Right ventricle myocardium inferior (tissue), 1 donor: ENCODE measurements at places on chromosomes 3 and 15. TPM values are rescaled to one million over a fixed set of nuclear protein-coding genes. Genes with fewer than 3 reads are reported as not detected.

DNA sequence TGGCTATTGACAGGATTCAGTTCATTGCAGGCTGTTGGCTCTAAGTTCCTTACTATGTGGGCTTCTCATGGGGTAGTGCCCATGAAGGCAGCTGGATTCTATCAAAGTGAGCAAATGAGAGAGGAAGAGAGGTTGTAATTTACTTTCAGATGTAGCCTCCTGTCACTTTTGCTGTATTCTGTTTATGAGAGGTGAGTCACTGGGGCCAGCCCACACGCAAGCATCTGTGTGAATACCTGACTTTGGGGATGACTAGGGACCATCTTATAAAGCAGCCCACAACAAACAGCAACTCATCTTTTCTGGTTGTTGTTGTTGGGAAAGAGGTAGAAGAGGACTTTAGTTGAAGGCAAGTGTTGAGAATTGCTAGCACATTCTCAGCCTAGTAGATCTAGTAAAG is 506.3 kb upstream of the GRM7 start:
- peak; percentile 49 for DNase-seq

DNA sequence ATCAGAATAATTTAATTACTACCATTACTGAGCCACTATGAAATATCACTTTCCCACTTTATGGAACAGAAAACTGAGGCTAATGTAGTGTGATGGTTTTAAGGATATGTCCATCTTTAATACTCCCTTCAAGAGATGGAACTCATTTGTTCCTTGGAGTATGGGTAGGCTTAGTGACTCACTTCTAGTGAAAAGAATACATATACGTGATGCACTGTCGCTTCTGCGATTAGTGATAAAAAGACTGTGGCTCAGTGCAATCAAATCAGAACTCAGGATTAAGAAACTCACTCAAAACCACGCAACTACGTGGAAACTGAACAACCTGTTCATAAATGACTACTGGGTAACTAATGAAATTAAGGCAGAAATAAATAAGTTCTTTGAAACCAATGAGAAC is 216.6 kb downstream of the SUCLG2 start:
- DNase-seq, result no peak

DNA sequence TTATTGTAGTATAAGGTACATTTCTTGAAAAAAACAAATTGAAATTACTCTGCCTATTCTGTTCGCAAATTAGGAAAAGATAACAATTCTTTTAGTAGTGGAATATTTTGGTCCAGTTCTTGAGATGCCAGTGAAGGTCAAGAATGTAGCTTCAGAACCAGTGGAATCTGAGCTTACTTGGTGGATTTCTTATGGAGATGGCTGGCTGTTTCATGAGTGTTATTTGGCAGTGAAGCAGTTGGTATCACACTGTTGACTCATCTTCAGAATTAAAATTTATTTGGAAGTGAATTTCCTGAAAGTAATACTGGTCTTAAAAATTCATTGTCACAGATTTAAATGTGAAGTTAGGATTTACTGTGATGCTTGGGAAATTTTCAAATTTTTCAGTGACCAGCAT is 19.1 kb downstream of the RNF13 start:
- DNase-seq, result no peak

- DNase-seq, result no peak
Measured at GRCh38 chr3:37952564-37952963, 38.0 kb upstream of the VILL start.

GRCh38 chr15:86829245-86829644 is 749.6 kb downstream of the AGBL1 start:
- DNase-seq, result no peak

The PRKAR2A gene
- 57.9 TPM for total RNA-seq

The SEC22C gene
- 23.9 TPM for total RNA-seq

The KCNAB1 gene
- total RNA-seq, result 3.7 TPM
